ENCODE measurements at places on chromosomes 3 and 15. TPM values are rescaled to one million over a fixed set of nuclear protein-coding genes. Genes with fewer than 3 reads are reported as not detected.

Gene CCK
- total RNA-seq = not detected

Gene GUCA1C
- total RNA-seq = not detected

Gene AHSG
- 2,043 TPM for total RNA-seq

GRCh38 chr15:78684657-78685056 is 43.6 kb upstream of the CHRNB4 start:
- DNase-seq = no peak
- H3K4me3 ChIP-seq = no peak overlapping the region
- H3K27me3 ChIP-seq = no peaks in the 10 kb centered on the region
- no peaks in the 10 kb centered on the region for H3K36me3 ChIP-seq
- H3K27ac ChIP-seq = no peak overlapping the region

DNA sequence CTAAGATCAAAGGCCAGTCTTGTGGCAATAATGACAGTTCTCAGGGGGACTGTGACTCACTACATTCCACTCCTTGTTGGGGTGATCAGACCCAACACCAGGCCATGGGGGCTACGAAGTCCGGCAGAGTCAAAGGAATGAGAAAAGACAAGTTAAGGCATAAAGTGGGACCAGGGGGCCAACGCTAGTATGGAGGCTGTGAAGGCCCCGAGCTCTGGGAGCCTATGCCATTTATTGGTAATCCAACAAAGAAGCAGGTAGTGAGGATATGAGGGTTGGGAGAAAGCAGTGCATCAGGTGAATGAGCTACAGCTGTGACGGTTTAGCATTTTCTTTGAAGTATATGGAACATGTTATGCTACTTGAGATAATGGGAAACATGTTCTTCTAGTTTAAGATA is 104.4 kb upstream of the C2CD4B start:
- H3K4me3 ChIP-seq = no peak overlapping the region
- no peaks in the 10 kb centered on the region for H3K27me3 ChIP-seq
- H3K4me1 ChIP-seq = no peaks in the 10 kb centered on the region
- H3K36me3 ChIP-seq = no peaks in the 10 kb centered on the region
- H3K27ac ChIP-seq = no peak overlapping the region

GRCh38 chr3:193816656-193817311 is 223.8 kb downstream of the OPA1 start:
- H3K4me1 ChIP-seq = peaks cover 11% of the 10 kb centered on the region
- no peak overlapping the region for H3K4me3 ChIP-seq
- H3K27me3 ChIP-seq = peaks cover 52% of the 10 kb centered on the region

- no peak overlapping the region for H3K27ac ChIP-seq
- no peaks in the 10 kb centered on the region for H3K27me3 ChIP-seq
Observed at GRCh38 chr15:99857836-99858235, 124.6 kb upstream of the LYSMD4 start.

Measured in HepG2 (cell line).